ENCODE measurements at places on chromosomes 12 and 14. TPM values are rescaled to one million over a fixed set of nuclear protein-coding genes. Genes with fewer than 3 reads are reported as not detected.

Gene RFX4
- not detected for total RNA-seq

DNA sequence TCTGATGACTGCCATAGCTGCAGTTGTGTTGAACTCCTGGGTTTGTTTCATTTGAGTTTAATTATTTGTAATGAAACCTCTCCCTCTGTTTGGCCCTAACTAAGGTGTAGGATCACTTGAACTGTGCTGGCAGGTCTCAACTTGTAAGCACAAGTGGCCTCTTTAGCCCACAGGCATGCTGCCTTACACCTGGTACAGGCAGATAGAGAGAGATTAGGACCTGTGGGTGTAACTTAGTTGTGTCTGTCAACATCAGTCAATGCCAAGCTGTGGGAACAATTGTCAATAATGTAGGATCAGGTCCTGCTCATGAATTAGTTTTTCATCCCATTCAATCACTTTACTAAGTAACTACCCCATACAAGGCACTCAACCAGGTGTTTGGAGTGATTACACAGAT lies 263.0 kb upstream of the G2E3 start:
- no peak for DNase-seq

Gene CACNA2D4
- total RNA-seq: 0.22 TPM

Gene PRR4
- 5.7 TPM for total RNA-seq

Gene TCL1B
- total RNA-seq: not detected

Gene CLEC1A
- not detected for total RNA-seq

Gene TAS2R14
- 12.6 TPM for total RNA-seq

GRCh38 chr12:114012744-114013431 lies 46.8 kb upstream of the RBM19 start:
- DNase-seq: no peak

GRCh38 chr12:124588751-124589267 lies 21.4 kb upstream of the NCOR2 start:
- no peak for DNase-seq

DNA sequence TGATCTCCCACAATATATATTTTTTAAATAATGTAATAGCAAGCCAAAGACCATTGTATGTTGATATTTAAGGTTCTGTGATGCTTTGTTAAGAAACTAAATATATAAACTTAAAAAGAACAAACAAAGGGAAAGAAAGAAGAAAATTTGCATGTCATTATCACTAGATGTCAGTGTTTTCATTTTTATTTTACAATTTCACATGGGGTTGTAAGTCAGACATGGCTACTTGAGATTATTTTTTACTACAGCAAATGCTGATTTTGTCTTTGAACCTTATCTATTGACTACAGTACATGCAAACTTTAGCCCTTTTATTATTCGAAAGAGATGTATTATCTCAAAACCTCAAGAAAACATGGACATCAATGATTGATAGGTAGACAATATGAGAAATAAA lies 36.1 kb downstream of the SLCO1C1 start:
- no peak for DNase-seq

- no peak for DNase-seq
These were observed 18.6 kb downstream of the MYRFL start for GRCh38 chr12:69843608-69844007.
